IMR-90 (cell line): ENCODE measurements at places on chromosomes 4 and X. TPM values are rescaled to one million over a fixed set of nuclear protein-coding genes. Genes with fewer than 3 reads are reported as not detected.

PAGE5 gene
- not detected in 2 replicates for total RNA-seq

GAB3 gene
- 1.9 and 2.2 TPM in 2 replicates for total RNA-seq

IL2RG gene
- not detected in 2 replicates for total RNA-seq

BMP3 gene
- under 0.01 TPM in 2 replicates for total RNA-seq

RIPPLY1 gene
- total RNA-seq: not detected in 2 replicates

MUC7 gene
- total RNA-seq: not detected in 2 replicates

ERAS gene
- total RNA-seq: not detected in 2 replicates

MED28 gene
- total RNA-seq: 7.2 and 9.3 TPM in 2 replicates

PGRMC1 gene
- total RNA-seq: 75.3 and 124 TPM in 2 replicates

ABCD1 gene
- 4.3 and 4.7 TPM in 2 replicates for total RNA-seq

DNA sequence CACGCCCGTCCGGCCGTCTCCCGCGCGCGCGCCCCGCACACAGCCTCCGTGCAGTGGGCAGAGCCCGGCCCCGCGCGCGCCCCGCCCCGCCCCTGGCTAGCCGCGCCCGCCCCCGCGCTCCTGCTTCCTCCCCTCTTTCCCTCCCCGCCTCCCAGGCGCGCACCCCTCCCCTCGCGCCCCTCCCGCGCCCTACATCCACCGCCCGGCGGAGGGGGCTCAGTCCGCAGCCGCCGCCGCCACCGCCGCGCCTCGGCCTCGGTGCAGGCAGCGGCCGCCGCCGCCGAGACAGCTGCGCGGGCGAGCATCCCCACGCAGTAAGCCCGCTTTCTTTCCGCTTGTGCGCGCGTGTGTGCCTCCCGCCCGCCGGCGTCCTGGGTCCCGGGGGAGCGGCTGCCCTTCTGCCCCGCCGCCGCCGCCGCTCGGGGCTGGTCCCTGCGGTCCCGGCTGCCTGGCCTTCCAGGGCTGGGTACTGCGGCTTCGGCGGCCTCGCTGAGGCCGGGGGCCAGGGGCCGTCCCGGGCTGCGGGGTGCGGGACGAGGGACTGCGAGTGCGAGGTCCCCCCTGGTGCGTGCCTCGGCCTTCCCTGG, at the start of gene FHL1:
Gene FHL1 (plus strand): TSS at position 219 of the 587 bp plus-strand sequence.
- peak; percentile 12 for DNase-seq

DNA sequence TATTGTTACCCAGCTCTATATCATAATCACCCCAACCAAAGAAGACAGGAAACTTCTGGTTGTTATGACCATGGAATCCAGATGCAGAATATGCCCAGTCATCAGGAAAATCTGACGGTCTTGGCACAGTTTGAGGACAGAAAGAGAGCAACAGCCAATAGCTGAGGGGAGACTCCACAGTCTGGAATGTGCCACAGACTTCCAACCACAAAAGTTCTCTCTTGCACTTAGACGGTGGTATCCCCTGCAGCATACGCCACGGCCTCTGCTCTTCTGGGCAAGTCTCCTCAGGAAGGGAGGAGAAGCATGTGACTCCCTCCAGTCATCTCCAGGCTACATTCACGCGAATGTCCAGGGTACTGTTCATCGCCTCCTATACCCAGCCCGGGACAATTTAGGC, 18.4 kb downstream of the ZNF827 start:
- DNase-seq: peak; percentile 93

- no peak for DNase-seq
These were observed 15.2 kb downstream of the EFNB1 start for GRCh38 chrX:68843992-68844391.

GRCh38 chr4:109113521-109113920, 188.9 kb downstream of the COL25A1 start:
- DNase-seq: peak; percentile 10

- DNase-seq: no peak
These were observed 177.4 kb upstream of the PPP1R2C start for GRCh38 chrX:42955349-42955748.

DNA sequence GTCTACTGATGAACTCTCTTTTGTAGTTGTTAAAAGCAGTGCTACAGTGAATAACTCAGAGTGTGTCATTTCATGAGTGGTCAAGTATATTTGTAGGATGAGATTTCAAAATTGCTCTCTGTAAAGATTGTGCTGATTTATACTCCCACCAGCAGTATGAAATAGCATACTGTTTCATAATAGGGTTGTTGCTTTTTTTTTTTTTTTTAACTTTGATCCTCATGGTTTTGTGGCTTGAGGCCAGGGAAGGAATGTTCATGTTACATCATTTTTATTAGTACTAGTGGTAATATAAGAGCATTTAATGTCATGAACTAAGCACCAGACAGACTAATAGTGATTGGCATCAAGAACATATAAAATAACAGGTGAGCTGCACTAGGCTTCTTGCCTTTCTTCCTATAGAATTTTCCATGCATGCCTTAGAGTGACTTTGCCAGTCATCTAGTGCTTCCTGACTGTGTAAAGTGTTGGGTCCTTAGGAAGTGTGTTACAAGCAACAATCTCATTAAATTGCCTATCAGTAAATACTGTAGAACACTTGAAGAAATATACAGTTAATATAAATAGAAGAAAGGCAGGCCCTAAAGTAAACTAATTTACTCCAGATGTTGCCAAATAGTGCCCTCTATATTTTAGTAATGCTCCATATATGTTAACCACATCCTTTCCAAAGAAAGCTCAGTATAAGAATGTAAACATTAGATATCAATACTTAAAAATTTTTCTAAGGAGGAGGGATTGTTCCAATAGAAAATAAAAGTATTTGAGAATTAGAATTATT, 38.6 kb upstream of the MSMO1 start:
- peak; percentile 75 for DNase-seq

DNA sequence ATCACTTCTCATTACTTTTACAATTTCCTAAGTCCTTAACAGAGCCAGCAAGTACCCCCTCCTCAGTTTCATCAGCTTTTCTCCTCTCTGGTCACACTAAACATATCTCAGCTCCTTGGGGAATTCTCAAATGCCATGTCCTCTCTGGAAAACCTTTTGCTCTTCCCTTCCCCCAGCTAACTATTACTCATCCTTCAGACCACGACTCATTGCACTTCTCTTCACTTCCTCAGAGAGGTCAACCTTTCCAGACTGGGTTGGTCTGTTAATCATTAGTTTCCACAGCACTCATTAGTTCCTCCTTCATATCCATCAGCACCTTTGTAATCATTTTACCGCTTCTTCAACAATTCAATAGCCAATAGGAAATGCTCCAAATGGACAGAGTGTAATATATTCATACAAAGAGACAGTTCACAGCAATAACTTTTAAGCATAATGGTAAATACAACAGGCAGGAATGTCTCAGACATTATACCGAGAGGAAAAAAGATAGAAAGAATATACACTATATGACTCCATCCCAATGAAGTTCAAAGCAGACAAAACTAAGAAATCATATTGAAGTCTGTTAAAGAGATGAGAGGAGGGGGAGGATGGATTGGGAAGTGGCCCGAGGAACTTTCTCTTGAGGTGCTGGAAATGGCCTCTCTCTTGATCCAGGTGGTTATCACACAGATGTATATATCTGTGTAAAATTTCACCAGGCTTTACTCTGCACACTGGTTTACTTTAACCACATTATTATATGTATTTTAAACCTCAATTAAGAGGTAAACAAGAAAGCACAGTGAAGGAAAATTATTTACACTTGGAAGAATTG, 39.6 kb downstream of the DDX60L start:
- DNase-seq: peak; percentile 62

GRCh38 chr4:139672215-139672614, 6.6 kb downstream of the MGST2 start:
- DNase-seq: peak; percentile 26

- DNase-seq: peak; percentile 12
These were observed at the start of gene GK for GRCh38 chrX:30653415-30654131. TSS of gene GK (plus strand) at chrX:30653423. CDS start at chrX:30653538, 115 bp downstream.

DNA sequence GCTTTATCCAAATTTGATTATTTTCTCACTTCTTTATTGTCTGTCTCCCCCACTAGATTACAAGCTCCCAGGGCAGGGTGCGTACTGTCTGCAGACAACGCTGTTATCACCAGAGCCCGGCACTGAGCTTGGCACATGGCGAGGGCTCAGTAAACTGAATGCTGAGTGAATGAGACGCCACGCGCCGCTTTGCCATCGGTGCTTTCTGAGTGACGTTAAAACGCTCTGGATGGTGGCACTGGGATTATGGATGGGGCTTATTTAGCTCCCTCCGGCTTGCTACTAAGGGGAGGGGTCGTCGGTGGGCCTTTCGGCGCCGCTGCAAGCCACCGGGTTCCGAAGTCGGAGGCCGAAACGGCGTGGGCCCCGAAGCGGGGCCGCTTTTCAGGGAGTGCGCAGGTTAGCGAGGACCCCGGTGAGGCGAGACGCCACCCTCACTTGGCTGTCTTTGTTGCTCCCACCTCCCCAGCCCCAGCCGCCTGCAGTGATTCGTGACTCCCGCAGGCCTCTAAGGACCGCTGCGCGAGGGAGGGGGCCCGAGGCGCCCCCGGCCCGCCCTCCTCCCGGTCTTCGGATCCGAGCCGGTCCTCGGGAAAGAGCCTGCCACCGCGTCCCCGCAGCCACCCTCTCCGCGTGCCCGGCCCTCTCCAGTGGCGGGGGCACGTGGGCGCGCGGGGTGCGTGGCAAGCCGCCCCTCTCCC, 569 bp upstream of the FHL1 start:
- DNase-seq: no peak

DNA sequence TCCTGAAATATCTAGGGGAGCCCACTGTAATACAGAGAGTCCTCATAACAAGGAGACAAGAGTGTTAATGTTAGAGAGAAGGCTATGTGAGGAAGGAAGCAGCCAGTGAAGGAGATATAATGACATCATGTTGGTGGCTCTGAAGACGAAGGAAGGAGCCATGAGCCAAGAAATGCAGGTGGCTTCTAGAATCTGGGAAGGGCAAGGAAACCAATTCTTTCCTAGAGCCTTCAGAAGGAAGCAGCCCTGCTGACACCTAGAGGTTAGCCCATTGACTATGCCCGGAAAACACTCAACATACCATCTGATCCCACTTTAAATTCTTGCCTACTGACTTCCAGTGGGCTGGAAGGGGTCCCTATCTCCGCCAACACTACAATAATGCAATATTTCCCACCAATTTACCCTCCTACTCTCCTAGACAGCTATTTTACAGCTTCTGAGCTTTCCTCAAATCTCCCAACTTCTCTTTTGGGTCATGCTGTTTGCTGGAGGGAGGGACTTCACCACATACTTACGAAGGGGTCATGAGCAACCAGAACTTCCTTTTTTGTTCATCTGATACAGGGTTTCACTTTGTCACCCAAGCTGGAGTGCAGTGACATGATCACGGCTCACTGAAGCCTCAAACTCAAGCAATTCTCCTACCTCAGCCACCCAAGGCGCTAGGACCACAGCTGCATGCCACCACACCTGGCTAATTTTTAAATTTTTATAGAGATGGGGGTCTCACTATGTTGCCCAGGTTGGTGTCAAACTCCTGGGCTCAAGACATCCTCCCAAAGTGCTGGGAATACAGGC, 25.2 kb upstream of the G3BP2 start:
- DNase-seq: no peak

DNA sequence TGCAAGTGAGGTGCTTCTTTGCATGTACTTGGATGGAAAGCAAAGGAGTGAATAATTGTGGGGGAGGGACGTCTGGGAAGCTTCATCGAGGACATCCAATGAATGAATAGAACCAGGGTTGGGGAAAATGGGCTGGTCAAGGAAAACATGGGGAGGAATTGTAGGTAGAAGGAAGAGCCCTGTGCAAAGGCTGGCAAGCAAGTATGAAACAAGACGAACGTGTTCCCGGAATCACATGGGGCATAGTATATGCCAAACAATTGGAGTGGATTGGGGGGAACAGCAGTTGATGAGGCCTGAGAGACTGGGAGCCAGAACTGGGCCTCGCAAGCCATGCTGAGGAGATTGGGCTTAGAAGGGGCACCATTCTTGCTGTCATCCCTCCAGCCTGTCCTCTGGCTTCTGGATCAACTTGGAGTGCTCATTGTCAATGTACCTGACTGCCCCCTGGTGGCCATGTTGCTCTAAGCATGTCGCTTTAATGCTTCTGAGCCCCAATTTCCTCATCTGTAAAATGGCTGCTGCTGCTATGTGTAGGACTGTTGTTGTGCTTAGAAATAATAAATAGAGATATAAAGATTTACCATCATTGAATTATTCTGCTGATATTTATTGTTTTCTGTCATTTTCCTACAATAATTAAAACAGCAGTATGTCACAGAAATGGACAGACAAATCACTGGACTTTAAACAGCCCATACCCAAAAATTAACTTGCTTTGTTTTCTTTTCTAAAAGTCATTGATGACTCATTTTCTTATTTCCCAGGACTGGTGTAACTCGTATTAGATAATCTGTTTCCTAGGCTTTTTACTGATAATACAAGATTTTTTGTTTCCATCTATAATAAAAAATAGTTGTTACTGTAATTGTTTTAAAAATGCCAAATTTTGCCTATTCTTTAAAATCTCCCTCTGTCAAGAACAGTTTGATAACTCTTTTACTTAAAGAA, 66.4 kb downstream of the JADE3 start:
- DNase-seq: peak; percentile 81

DNA sequence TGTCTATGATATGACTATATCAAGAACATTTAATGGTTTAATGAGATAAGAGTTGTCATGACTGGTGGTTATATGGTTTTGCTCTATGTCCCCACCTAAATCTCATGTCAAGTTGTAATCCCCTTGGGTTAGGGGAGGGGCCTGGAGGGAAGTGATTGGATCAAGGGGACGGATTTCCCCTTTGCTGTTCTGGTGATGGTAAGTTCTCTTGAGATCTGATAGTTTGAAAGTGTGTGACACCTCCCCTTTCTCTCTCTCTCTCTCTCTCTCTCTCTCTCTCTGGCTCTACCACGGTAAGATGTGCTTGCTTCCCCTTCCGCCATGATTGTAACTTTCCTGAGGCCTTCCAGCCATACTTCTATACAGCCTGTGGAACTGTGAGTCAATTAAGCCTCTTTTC, 803.4 kb downstream of the TRIML1 start:
- DNase-seq: peak; percentile 21

- no peak for DNase-seq
These were observed 14.0 kb upstream of the ADAD1 start for GRCh38 chr4:122364700-122365404.

DNA sequence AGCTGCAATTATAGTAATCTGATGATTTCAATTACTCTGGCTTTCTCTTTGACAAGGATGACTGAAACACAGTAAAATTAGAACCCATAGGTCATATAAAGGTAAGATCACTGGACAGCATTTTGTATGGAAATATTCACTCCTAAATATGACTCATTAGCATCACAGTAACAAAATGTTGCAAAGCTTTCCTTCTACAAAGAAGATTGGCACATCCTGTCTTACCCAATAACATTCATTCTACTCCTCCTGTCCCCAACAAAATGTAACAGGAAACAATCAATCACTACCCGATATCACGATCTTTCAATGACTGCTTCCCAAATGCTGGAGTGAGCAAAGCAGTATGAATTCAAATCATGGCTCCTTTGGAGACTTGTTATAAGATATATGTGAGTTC, 95.3 kb downstream of the FANCB start:
- peak; percentile 35 for DNase-seq

DNA sequence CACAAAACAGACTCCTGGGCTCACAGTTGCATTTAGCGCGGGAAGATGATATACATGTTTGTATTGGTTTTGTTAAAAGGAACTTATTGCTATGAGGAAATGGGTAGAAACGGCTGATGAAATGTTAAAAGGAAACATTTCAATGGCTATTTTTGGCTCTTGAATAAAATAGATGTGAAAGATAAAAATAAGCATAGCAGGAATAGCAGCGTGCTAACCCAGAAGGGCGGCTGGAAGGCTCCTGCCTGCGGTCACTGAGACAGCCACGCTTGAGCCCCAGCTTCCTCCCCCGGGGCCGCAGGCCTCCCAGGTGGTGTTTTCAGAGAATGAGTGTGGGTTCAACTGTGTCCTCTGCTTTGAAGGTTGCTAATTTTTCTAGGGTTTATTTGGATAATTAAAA, 35.0 kb upstream of the CLCN4 start:
- DNase-seq: no peak

GRCh38 chr4:140581078-140581477, 12.3 kb upstream of the UCP1 start:
- no peak for DNase-seq
